ENCODE measurements at places on chromosomes 12 and 14. TPM values are rescaled to one million over a fixed set of nuclear protein-coding genes. Genes with fewer than 3 reads are reported as not detected.

Gene KRT77
- total RNA-seq: not detected

Gene RPGRIP1
- under 0.01 TPM for total RNA-seq

Gene NKX2-1
- total RNA-seq: not detected

Gene CIROP
- total RNA-seq: 0.12 TPM

All from smooth muscle cell of the coronary artery (primary cell).